ENCODE measurements at places on chromosomes 7 and 10. TPM values are rescaled to one million over a fixed set of nuclear protein-coding genes. Genes with fewer than 3 reads are reported as not detected.

The BET1 gene
- 31.0 TPM for polyA plus RNA-seq

The ABCB4 gene
- not detected for polyA plus RNA-seq

The TMEM225B gene
- 0.59 TPM for polyA plus RNA-seq

The TRPV5 gene
- not detected for polyA plus RNA-seq
